ENCODE measurements at places on chromosomes 13 and 19. TPM values are rescaled to one million over a fixed set of nuclear protein-coding genes. Genes with fewer than 3 reads are reported as not detected.
A peak's percentile ranks its signal among the peaks of the same experiment; 100 is the strongest.

DNA sequence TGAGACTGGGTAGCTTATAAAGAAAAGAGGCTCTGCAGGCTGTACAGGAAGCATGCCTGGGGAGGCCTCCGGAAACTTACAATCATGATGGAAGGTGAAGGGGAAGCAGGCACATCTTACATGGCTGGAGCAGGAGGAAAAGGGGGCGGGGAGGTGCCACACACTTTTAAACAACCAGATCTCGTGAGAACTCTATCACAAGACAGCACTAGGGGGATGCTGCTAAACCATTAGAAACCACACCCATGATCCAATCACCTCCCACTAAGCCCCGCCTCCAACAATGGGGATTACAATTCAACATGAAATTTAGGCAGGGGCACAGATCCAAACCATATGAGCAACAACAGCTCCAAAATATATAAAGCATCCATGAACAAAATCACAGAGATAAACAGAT lies 46.5 kb upstream of the GTF2F2 start:
- no peaks in the 10 kb centered on the region for H3K4me1 ChIP-seq
- no peak overlapping the region for H3K4me3 ChIP-seq
- H3K27ac ChIP-seq = no peak overlapping the region
- DNase-seq = no peak
- H3K27me3 ChIP-seq = peaks cover 29% of the 10 kb centered on the region

DNA sequence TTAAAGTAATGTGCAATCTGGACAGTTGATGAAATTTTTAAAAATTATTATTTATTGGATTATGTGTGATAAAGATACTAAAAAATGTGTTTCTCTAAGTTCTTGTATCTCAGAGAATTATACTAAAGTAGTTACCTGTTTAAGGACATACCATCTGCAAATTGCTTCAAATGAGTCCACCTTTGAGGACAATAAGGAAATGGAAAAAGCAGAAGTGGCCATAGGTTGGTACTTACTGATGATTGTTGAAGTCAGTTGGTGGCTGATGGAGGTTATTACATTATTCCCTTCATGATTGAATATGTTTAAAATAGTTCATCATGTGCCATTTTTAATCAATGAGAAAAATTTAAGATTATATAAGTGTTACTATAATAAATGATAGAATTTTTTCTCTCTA lies 367.0 kb downstream of the MYO16 start:
- H3K4me1 ChIP-seq = no peaks in the 10 kb centered on the region
- H3K27me3 ChIP-seq = no peaks in the 10 kb centered on the region
- no peak overlapping the region for H3K27ac ChIP-seq

GRCh38 chr19:38619361-38620174 lies 580 bp downstream of the EIF3K start:
- DNase-seq = no peak
- peaks cover 33% of the 10 kb centered on the region for H3K4me1 ChIP-seq
- H3K36me3 ChIP-seq = peaks cover 65% of the 10 kb centered on the region
- H3K27me3 ChIP-seq = no peaks in the 10 kb centered on the region
- peak overlapping the region; percentile 96 for H3K4me3 ChIP-seq

DNA sequence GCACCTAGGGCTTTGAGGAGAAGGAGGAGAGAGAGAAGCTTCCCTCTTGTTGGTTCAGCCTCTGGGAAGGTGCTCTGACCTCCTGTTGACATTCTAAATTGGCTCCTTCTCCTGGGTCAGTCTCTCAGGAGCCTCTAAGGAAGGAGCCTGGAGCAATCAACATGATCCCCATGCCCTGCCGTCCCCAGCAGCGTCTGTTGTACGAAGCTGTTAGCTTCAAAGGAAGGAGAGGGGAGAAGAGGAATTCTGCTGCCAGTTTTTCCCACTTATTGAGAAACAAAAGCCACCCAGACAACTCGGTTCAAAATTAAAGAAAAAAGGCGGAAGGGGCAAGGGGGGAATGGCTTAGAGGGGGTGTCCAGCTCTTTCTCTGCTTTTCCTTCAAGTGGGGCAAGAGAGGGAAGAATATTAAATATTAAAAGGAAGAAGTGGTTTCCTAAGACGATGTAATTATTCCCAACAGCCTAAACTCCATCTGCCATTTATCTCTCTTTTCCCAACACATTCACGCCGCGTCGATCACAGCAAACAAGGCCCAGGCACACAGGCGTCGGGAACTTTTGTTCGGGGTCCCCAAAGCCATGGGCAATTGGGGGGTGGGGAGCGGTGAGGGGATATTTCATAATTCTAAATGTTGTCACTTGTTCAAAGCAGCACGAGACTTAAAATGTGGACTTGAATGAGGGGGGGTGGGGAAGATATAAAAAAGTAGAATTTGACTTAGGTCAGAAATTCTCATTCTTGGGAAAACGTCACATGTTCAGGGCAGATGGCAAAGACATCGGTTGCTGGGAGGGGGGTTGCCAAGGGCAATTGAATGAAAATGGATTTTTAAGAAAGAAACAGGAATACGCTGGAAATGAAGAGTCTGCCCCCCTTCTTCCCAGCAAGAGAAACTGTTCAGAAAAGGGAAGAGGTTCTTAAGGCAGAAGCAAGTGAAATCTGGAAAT lies 116.8 kb upstream of the CACNA1A start:
- peaks cover 32% of the 10 kb centered on the region for H3K27me3 ChIP-seq
- H3K36me3 ChIP-seq = no peaks in the 10 kb centered on the region
- no peak for DNase-seq
- H3K4me3 ChIP-seq = no peak overlapping the region
- no peak overlapping the region for H3K27ac ChIP-seq

- DNase-seq = no peak
- no peak overlapping the region for H3K4me3 ChIP-seq
- H3K36me3 ChIP-seq = peaks cover 34% of the 10 kb centered on the region
- H3K27ac ChIP-seq = no peak overlapping the region
These were observed 8.2 kb downstream of the DOHH start for GRCh38 chr19:3492131-3492839.

- no peaks in the 10 kb centered on the region for H3K4me1 ChIP-seq
- no peak overlapping the region for H3K4me3 ChIP-seq
- no peak for DNase-seq
- no peaks in the 10 kb centered on the region for H3K27me3 ChIP-seq
- H3K27ac ChIP-seq = no peak overlapping the region
These were observed 12.5 kb downstream of the EPN1 start for GRCh38 chr19:55687281-55688201.

DNA sequence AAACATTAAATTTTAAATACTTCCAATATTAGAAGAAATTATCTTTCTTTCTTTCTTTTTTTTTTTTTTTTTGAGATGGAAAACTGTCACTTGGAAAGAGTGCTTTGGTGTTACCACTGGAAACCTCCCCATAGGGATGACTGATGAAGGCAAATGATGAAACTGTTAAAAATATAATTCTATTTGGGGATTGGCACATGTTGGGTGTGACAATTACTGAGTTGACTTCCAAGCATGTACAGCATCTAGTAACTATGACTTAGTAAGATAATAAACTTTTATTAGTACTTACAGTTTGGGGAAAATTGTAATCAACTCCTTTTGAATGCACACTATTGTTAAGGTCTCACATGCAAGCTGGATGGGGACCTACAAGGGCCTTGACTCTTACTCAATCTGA lies 592.5 kb downstream of the KCTD12 start:
- no peaks in the 10 kb centered on the region for H3K36me3 ChIP-seq
- no peak overlapping the region for H3K4me3 ChIP-seq
- H3K27ac ChIP-seq = no peak overlapping the region
- no peaks in the 10 kb centered on the region for H3K27me3 ChIP-seq

DNA sequence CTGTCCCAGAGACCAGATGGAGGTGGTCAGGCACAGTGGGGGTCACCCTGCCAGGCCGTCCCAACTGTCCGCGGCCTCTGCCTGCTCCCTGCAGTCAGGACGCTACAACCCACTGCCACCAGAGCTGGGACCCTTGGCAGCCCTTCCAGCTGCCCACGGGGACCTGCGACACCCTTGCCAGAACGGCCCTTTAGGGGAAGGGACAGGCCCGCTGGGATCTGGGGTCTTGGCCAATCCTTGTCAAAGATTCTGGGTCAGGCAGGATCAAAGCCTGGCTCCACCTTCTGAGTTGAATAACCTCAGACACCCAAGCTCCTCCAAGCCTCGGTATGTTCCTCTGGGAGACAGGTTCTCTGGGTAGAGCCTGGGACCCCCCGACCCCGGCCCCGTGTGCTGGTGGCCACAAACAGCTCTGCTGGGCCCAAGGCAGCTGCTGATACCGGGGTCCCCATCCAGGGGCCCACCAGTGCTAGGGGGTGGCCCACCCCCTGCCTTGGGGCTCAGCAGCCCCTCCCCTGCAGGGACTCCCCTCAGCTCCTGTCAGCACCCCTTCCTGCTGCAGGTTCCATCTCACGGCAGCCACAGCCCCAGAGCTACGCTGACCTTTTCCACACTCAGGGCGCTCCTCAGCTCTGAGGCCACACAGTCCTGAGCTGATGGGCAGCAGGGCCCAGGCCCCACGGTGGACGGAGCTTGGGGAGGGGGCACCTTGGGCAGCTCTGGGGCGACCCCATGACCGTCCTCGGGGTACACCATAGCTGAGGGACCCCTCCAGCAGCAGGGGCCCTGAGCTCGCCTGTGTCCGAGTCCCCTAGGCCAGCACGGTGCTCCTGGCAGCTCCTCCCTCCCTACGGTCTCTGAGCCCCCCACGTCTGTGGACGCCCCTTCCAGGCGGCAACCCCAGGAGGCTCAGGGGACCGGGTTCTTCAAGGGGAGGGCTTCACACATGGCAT lies 18.4 kb downstream of the SBNO2 start:
- DNase-seq = no peak
- no peaks in the 10 kb centered on the region for H3K4me1 ChIP-seq
- H3K4me3 ChIP-seq = no peak overlapping the region
- no peaks in the 10 kb centered on the region for H3K27me3 ChIP-seq
- H3K36me3 ChIP-seq = peaks cover 11% of the 10 kb centered on the region

DNA sequence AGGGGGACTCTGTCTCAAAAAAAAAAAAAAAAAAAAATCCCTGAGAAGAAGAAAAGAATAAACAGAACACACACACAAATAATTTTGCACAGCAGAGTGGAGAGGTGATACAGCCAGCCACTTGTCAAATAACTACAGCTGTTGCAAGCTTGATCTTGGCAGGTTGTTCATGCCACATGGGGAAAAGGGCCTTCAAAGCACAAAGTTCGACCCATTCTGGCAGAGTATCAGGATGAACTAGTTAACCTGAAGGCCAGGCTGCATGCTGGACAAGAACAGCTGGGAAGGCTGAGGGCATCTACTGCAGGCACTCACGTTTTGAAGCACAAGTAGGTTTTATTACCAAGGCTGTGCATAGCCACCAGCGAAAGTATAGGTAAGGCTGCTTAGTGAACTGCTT lies 104.1 kb downstream of the KCTD15 start:
- peaks cover 13% of the 10 kb centered on the region for H3K27me3 ChIP-seq
- H3K4me3 ChIP-seq = no peak overlapping the region
- peaks cover 2% of the 10 kb centered on the region for H3K4me1 ChIP-seq
- H3K36me3 ChIP-seq = no peaks in the 10 kb centered on the region

DNA sequence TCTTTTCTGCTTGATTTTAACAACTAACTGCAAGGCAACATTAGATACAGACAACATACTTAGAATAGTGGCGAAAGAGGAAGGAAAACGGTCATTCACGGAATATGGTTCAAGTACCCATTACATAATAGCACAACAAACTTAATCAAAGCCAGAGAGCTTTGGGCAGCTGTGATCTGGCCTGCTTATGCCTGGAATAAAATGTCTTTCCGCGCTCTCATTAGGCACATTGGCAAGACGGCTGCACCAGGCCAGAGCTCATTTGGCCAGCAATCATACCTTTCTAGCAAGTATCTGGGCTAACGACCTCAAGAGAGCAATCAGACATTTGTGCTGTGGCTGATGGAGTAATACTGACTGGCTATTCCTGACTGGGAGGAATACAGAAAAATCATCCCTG lies 112.8 kb downstream of the NALCN start:
- H3K36me3 ChIP-seq = no peaks in the 10 kb centered on the region
- H3K4me1 ChIP-seq = no peaks in the 10 kb centered on the region
- no peaks in the 10 kb centered on the region for H3K27me3 ChIP-seq
- no peak overlapping the region for H3K4me3 ChIP-seq
- DNase-seq = no peak

The ATP4B gene
- total RNA-seq = not detected

The ADPRHL1 gene
- 0.64 TPM for total RNA-seq

The CEACAM20 gene
- total RNA-seq = not detected

The CD209 gene
- not detected for total RNA-seq

The WDR87 gene
- total RNA-seq = not detected

The JAK3 gene
- total RNA-seq = 212 TPM

The KRTDAP gene
- total RNA-seq = not detected

The GRIK5 gene
- total RNA-seq = 2.4 TPM

The ZIC2 gene
- total RNA-seq = not detected

The ZNF547 gene
- 2.0 TPM for total RNA-seq
